Tibial nerve (tissue), 4 donors: ENCODE measurements at places on chromosomes 1 and 21.

- no peak for DNase-seq
Observed at GRCh38 chr1:94049791-94050190, 71.2 kb downstream of the ABCA4 start.

DNA sequence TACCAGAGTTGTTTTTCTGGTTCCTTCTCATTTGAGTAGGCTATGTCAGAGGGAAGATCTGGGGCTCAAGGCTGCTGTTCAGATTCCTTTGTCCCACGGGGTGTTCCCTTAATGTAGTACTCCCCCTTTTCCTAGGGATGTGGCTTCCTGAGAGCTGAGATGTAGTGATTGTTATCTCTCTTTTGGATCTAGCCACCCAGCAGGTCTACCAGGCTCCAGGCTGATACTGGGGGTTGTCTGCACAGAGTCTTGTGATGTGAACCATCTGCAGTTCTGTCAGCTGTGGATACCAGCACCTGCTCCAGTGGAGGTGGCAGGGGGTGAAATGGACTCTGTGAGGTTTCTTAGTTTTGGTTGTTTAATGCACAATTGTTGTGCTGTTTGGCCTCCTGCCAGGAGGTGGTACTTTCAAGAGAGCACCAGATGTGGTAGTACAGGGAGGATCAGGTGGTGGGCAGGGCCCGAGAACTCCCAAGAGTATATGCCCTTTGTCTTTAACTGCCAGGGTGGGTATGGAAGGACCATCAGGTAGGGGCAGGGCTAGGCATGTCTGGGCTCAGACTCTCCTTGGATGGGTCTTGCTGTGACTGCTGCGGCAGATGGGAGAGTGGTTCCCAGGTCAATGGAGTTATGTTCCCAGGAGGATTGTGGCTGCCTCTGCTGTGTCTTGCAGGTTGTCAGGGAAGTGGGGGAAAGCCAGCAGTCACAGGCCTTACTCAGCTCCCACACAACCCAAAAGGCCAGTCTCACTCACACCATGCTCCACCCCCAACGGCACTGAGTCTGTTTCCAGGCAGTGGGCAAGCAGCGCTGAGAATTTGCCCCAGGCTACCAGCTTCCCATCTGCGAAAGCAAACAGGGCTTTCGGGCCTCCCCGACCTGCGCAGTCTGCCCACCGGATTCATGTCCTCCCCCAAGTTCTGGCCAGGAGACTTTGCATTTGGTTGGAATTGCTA is 64.2 kb downstream of the SERINC2 start:
- no peak for DNase-seq

DNA sequence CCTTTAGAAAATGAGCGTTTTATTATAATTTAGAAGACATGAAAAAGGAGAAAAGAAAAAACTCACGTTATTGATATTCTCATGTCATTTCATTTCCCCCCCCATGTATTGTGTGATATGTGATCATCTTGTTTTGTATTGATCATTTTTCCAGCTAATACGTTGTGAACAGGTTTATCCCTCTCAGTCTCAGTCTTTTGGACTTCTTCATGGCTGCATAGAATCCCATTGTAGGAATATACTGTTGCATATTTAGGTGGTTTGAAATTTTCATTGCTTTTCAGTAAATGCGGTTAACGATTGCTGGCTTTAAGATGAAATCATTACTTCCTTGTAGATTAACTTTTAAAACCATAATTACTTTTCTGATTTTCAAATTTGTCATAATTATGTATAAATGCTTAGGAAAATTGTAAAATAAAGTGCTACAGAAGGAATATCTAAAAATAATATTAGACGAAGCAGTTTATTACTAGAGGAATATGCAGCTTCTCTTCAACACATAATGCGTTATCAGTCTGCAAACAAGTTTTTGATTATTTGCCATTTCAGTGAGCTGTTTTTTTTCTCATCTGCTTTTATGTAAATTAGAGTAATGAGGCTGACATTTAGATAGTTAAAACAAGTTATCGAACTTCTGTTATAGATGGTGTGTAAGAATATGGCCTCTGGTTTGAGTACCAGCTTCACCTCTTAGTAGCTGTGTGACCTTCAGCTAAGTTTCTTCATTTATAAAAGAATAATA is 1.8 kb downstream of the SON start:
- no peak for DNase-seq

GRCh38 chr1:38697387-38697786 is 162.2 kb downstream of the RRAGC start:
- no peak for DNase-seq

DNA sequence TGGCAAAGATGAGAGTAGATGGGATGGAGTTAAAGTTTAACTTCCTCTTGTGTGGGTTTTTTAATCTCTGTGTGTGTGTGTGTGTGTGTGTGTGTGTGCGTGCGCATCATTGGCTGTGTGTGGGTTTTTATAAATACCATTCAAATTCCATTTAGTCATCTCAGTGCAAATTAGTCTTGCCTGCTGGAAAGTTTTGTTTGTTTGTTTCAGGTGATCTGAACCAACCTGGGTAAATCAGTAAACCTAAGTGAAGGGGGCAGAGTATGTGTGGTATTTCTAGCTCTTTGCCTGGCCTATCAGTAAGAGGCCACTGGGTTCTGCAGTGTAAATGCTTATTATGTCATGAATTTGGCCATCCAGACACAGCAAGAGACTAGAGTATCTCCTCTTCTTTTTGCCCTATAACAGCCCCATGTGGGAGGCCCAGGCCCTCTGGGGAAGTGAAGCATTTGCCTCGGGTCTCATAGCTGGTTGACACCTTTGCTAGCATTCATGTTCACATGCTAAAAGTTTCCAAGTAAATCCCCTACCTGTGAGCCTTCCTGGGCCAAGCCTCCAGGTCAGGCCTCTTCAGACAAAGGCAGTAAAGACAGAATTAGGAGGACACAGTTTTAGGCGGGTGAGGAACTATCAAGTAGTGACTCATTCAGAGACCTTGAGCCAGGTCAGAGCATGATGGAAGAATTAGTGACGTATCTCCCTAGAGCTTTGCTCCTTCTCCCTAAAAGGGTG is 14.7 kb downstream of the INTS3 start:
- no peak for DNase-seq
